ENCODE measurements at places on chromosomes 2 and 18.
A peak's percentile ranks its signal among the peaks of the same experiment; 100 is the strongest.

GRCh38 chr2:33153008-33153407 lies 206.3 kb downstream of the LTBP1 start:
- no peaks in the 10 kb centered on the region for H3K4me1 ChIP-seq
- H3K36me3 ChIP-seq: no peaks in the 10 kb centered on the region
- H3K27ac ChIP-seq: no peak overlapping the region
- no peak for DNase-seq
- H3K4me3 ChIP-seq: no peak overlapping the region
- no peaks in the 10 kb centered on the region for H3K27me3 ChIP-seq

DNA sequence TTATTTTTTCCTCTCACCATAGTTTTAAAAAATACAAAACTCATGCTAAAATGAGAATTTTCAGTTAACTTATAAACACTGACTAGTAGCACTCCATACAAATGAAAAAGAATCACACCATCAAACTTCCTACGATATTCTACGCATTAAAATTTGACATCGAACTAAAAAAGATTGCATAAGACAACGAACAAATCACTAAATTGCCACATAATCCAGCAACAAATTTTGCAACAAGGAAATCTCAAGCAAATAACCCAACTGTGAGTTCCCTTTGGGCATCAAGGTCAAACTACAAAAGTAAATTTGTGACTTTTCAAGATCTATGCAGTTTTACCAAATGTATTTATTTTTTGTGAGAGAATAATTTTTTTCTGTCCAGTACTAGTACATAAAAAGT lies 1.5 kb downstream of the MAP3K2 start:
- no peak for DNase-seq
- H3K27ac ChIP-seq: peak overlapping the region; percentile 77
- H3K27me3 ChIP-seq: no peaks in the 10 kb centered on the region
- peaks cover 18% of the 10 kb centered on the region for H3K36me3 ChIP-seq
- H3K4me1 ChIP-seq: peaks cover 56% of the 10 kb centered on the region

DNA sequence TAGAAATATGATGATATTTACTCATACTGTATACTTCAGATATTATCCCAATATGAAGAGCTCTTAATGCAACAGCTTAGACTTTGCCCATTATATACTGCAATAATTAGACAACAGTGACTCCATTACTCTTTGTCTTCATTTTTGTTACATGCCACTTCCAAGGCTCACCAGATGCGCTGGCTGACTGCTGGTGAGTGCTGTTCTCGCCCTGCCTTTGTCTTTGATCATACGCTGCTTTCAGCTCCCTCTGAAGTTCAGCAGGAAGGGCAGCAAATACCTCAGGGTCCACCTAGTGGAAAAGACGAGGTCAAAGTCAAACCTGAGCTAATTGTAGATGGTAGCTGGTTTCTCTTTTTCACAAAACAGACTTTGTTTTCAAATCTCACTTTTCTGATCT lies 66.3 kb downstream of the EIF5B start:
- peaks cover 28% of the 10 kb centered on the region for H3K36me3 ChIP-seq
- H3K4me3 ChIP-seq: no peak overlapping the region
- H3K4me1 ChIP-seq: peaks cover 4% of the 10 kb centered on the region
- peak overlapping the region; percentile 14 for H3K27ac ChIP-seq
- H3K27me3 ChIP-seq: no peaks in the 10 kb centered on the region
- DNase-seq: no peak

GRCh38 chr2:212831671-212832199 lies 293.1 kb upstream of the ERBB4 start:
- H3K4me3 ChIP-seq: no peak overlapping the region
- H3K4me1 ChIP-seq: no peaks in the 10 kb centered on the region

- H3K27ac ChIP-seq: no peak overlapping the region
- peaks cover 4% of the 10 kb centered on the region for H3K4me1 ChIP-seq
- no peak for DNase-seq
- no peak overlapping the region for H3K4me3 ChIP-seq
Measured at GRCh38 chr2:127718271-127718670, 17.0 kb downstream of the SFT2D3 start.

DNA sequence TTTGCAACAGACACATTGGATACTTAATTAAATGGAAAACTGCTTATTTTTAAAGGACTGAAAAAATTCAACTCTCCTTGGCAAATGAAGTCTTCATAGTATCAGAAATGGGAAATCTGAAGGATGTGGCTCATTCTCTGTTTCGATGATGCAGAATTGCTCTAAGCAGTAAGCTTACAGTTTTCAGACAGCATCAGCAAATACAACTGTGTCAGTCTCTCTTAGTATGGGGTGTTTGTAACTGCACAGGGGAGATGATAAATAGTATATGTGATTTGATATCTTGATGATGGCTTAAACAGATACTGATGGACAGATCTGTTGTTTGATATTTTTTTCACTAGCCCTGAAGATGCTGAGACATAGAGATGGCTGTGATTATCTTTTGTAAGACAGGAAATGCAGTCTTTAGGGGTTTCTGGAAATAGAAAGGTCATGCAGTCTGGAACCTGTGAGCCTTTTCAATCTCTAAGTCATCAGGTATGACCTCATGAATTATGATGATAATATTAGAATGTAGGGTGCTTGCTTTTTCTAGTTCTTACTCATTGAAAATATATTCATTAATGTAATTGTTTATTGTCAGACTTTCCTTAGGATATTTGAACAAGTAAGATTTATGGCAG lies 84.2 kb downstream of the SLC4A10 start:
- peaks cover 3% of the 10 kb centered on the region for H3K4me1 ChIP-seq
- H3K27me3 ChIP-seq: peaks cover 10% of the 10 kb centered on the region
- no peak overlapping the region for H3K4me3 ChIP-seq
- no peak overlapping the region for H3K27ac ChIP-seq
- H3K36me3 ChIP-seq: no peaks in the 10 kb centered on the region

GRCh38 chr2:240394549-240394948 lies 40.9 kb upstream of the GPC1 start:
- no peak overlapping the region for H3K27ac ChIP-seq
- peaks cover 11% of the 10 kb centered on the region for H3K4me1 ChIP-seq
- no peak for DNase-seq
- no peak overlapping the region for H3K4me3 ChIP-seq

DNA sequence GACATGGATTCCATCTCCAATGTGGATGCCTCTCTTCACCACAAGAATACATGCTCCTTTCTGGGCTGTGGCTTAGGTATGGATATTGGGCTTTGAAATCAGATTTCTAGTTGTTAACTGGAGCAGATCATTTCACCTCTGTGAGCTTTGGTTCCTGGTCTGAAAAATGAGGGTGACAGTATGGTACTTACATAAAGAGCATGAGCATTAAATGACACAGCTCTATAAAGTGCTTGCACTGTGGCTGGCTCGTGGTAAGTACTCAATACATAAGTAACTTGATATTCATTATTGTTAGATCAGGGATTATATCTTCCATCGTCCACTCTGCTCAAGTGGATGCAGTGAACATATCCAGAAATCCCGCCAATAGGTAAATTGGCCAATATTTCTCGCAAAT lies 33.4 kb downstream of the ARHGAP25 start:
- DNase-seq: no peak
- peaks cover 5% of the 10 kb centered on the region for H3K36me3 ChIP-seq
- peak overlapping the region; percentile 82 for H3K4me3 ChIP-seq
- peak overlapping the region; percentile 97 for H3K27ac ChIP-seq
